Cortex of kidney (tissue), 1 donor: ENCODE measurements at places on chromosomes 7 and 10.

DNA sequence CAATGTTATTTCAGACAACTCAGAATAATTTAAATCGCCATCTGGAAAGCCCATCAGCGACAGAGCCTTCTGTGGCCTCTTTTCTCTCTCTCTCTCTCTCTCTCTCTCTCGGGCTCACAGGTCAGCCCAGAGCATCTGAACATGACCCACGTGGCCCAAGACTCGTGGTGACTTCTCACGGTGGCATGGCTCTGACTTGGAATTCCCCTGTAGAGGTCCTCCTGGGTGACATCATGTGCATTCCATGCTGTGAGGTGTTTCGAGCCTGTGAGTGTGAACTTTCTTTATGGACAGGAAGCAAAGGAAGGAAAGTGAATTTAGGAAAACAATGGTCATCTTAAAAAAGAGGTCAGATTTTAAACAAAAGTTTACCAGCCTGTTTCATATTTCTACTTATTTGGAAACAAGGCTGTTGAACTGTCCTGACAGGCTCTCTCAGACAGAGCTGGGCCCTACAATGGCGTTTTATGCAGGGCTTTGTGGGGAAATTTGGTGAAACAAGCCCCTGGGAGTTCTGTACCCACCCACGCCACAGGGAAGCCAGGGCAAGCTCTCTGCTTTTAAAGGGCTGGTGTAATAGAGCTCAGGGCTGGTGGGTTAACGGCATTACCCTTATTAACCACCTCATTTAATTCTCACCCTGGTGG, 359.7 kb upstream of the ZNF32 start:
- no peak for DNase-seq

- no peak for DNase-seq
Observed at GRCh38 chr7:106840342-106840741, 24.7 kb upstream of the PIK3CG start.

GRCh38 chr7:107628461-107629064, 32.1 kb upstream of the SLC26A4 start:
- no peak for DNase-seq

DNA sequence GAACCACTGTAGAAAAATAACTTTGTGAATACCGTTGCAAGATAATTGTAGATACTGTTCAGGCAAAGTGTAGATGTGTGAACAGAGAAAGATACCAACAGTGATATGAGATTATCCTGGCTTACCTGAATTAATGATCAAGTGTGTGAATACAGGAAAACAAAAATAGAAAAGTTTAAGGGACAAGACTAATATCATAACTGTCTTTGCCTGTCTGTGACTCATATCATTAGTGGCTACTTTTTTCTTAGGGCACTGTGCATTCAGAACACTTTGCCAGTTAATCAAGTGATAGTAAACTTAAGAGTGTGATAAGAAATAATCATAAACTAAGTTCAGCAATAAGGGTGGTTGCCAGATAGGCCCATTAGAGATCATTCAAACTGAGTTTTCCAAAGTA, 323.0 kb upstream of the LRGUK start:
- DNase-seq = no peak

- no peak for DNase-seq
Observed at GRCh38 chr7:42495256-42495655, 258.2 kb upstream of the GLI3 start.

DNA sequence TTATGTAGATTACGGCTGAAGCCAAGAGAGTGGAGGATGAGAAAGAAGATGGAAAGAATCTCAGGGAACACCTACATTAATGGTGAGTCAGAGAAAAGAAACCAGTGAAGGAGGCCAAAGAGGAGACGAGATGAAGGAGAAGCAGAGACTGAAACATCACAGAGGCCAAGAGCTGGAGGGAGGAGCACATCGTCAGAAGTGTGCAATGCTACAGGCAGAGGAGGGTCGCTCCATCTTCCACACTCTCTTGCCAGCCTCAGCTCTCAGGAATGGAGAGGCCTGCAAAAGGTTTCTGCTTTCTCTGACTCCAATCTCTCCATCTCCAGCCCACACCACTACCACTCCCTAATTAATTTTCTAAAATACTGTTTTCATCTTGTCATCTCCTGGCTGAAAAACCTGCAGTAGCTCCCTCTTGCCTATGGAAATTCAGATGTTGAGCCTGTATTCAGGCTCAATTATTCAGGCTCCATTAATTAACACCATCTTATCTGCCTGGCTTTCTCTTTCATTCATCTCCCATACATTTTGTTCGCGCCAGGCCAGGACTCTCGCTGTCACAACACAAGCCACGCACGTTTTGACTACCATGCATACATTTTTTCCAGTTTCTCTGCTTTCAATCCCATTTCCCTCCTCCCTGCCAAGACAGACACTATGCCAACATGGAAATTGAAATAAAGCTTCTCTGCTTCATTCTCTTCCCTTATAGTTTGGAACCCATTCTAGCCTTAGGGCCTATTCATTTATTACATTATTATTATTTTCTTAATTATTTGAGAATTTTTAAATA, 165.8 kb downstream of the INHBA start:
- DNase-seq = no peak

DNA sequence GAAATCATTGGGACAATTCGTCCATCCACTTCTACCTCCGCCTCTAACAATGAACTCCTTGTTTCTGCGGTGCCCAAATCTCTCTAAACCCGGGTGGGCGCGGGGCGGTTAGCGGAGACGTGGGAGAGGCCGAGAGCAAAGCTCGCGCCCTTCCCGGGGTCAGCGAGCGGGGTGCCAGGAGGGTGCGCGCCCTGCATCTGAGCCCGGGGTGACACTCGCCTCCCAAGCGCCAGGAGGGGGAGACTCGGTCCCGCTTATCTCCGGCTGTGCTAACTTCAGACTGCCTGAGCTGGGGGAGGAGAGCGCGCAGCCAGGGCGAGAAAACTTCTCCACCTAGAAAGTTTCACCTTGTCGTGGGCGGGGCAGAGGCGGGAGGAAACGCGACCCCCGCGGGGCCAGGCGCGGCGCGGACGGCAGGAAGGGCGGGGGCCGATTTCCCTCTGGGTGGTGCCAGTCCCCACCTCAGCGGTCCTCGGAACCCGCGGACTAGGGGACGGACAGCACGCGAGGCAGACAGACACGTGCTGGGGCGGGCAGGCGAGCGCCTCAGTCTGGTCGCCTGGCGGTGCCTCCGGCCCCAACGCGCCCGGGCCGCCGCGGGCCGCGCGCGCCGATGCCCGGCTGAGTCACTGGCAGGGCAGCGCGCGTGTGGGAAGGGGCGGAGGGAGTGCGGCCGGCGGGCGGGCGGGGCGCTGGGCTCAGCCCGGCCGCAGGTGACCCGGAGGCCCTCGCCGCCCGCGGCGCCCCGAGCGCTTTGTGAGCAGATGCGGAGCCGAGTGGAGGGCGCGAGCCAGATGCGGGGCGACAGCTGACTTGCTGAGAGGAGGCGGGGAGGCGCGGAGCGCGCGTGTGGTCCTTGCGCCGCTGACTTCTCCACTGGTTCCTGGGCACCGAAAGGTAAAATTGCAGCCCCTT, at the start of gene MET:
Gene MET (plus strand): TSS at position 516 of the 915 bp plus-strand sequence. CDS start 26,889 bp downstream, outside the sequence.
- DNase-seq = peak; percentile 29

GRCh38 chr7:51007551-51008505, 225.1 kb upstream of the GRB10 start:
- no peak for DNase-seq

GRCh38 chr10:30463944-30464451, 30.0 kb downstream of the MAP3K8 start:
- DNase-seq = no peak

GRCh38 chr10:88038268-88038667, 174.8 kb downstream of the PTEN start:
- no peak for DNase-seq

DNA sequence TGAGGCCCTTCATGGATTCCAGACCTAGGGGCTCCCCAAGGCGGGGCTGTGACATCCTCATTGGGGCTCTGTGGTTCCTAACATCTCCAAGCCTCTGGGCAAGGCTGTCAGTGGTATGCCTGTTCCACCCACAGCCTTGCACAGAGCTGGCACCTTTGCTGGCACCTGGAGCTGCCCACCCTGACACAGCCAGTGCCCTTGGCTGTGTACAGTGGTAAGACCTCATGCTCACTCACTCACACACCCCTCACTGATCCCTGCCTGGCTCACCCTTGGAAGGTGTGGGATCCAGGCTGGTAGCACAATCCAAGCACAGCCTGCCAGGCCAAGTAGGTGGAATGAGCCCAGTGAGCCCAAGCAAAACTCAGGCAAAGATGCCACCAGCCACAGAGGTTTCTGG, 200.4 kb upstream of the PCDH15 start:
- no peak for DNase-seq

DNA sequence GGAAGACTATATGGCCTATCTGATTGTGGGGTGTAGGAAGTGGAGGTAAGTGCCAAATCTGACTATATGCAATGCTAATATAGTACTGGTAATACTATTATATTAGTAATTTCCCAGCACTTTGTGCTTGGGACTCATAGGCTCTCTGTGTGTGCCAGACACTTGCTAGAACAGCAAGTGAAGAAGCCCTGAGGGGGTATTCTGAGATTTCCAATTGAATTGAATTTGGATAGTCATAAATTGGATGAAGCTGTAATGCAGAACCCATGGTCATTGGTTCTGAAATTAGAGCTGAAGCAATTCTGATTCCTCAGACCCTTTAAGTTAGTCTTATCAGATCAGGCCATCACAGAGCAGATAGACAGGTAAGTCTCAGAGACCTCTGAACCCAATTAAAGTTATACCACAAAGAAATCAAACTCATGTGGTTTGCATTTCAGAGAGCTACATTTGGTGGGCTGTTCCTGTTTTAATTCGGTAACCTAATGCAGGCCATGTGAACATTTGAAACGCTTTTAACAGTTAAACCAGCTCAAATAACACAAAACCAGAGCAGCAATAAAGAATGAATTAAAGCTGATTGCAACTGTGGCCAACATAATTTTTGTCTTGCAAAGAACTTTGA, 179.5 kb downstream of the CREB5 start:
- no peak for DNase-seq

DNA sequence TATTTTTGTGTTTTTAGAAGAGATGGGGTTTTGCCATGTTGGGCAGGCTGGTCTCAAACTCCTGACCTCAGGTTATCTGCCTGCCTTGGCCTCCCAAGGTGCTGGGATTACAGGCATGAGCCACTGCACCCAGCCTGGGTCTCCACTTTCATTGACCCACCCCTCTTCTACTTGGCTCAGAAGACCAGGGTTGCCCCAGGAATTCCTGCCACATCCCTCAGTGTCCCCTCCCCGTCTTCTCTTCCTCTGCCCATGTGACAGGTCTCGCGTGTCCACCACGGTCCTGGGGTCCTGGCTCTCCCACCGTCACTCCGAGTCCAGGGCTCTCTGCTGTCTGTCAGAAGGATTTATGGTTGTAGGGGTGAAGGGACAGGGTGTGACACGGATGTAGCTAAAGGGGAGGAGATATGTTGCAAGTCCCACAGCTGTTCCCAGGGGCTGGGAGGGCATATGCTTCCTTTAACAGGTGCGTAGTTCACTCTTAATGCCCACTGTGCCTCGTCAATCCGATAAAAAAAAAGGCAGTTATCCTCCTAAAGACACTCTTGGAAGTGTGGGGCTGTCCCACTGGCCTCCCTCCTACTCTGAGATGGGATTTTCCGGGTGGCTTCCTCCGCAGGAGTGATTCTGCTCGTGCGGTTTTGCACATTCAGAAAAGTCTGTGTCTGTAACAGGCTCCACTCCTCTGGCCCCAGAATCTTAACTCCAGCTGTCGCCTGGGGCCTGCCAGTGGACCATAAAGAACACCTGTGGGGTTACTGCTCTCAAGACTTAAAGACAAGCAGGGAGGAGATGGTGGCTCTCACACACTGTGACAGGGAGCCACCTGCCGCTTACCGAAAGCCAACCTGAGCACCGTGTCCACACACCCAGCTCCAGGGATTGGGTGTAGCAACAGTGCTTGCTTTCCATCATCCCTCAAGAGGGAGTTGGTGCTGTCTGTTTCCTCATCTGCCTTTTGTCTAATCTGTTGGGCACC, 36.7 kb upstream of the SHH start:
- no peak for DNase-seq

DNA sequence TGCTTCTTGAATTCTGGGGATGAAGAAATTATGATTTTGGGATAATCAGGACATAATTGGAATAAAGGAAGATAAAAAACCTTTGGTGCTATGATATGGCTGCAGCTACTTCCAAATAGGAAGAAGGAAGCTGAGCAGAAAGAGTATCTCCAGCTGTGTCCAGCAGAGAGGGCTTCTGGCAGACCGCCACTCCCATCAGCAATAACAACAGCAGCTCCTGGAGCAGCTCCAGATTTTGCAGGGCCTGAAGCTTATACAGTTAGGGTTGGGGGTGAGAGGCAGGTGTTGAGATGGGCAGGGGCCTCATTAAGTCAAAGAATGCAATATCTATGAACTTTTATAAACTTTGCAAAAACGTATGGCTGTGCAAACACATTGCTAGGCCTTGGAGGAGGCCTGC, 62.3 kb downstream of the C10orf120 start:
- DNase-seq = no peak

- no peak for DNase-seq
Observed at GRCh38 chr7:124440081-124440480, 325.5 kb downstream of the GPR37 start.

GRCh38 chr7:141189231-141189630, 115.4 kb downstream of the TMEM178B start:
- no peak for DNase-seq

GRCh38 chr10:7948371-7949000, 106.0 kb upstream of the GATA3 start:
- DNase-seq = no peak

DNA sequence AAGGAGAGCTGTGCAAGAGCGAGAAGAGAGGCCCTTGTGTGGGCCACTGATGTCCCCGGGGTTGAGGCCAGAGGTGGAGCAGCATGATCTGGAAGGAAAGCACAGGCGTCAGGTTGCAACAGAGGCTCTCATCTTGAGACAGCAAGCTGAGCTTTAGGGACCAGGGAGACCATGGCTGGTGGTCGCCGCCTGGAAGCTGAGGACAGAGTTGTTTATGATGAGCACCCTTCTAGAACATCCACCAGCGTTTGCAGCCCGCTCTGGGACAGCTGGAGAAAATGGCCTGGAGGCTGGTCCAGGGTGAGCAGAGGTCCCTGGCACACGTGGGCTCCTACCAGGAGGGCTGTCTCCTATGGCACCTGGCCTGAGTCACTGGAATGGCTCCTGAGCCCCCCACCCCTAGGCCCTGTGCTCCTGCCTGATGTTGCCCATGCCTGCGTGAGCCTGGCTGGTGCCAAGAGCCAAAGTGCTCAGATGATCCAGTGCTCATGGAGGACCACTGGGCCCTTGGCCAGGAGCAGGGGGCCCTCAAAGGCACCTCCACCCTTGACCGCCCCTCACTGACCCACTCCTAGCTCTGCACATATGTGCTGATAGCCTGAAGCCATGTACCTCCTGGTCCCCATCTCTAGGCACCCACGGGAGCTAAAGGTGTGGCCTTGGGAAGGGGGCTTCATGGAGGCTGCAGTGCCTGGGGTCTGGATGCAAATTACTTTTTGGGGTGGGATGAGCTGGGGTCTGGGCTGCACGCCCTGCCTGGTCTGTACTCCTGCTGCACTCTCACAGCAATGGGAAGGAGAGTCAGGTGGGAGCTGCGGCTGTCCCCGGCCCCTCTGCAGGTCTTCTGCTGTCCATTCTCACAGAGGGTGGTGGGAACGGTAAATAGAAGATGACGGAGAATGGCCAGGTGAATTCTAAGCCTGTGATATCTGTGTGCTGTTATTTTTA, 40.1 kb upstream of the RET start:
- DNase-seq = no peak

- no peak for DNase-seq
Observed at GRCh38 chr7:111093496-111093895, 2.6 kb downstream of the LRRN3 start.

GRCh38 chr7:67455508-67455907, 458.9 kb downstream of the TYW1 start:
- DNase-seq = no peak
